ENCODE measurements at places on chromosomes 12 and 14.

GRCh38 chr12:110015132-110015531, 15.9 kb downstream of the ANKRD13A start:
- DNase-seq = no peak

DNA sequence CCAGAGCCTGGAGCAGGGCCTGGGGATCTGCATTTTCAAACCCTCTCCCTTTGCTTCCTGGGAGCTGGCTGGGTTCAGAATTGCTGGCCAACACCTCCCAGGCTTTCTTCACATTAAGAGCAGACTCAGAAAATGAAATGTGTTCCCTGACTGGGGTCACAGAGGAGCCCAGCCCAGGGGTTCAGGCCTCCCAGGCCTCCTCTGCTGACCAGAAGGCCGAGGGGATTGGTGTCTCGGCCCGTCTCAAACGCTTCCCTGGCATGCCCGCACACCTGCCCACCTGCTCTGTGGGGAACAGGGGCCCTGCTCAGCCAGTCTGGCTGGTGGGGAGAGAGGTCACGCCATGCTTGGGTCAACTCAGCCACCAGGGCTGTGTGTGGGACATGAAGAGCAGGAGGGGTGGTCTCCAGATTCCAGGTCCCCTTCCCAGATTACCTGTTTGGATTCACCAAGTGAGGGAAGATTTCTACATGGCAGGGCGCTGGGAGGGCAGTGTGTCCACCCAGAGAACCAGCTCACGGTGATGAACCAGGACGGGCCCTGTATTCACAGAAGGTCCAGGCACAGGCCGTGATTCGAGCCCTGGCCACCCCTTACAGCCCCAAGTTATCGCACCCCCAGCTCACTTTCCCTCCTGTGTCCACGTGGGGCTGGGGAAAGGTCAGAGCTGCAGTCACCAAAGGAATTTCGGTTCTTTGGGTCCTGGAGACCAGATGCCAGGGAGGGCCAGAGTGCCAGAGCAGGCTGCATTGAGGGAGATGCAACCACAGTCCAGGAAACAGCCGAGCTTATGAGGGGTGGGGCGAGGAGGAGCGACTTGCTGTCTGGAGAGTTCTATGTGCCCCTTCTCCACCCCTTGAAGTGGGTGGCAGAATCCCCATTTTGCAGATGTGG, 55.2 kb upstream of the RIN3 start:
- DNase-seq = no peak

DNA sequence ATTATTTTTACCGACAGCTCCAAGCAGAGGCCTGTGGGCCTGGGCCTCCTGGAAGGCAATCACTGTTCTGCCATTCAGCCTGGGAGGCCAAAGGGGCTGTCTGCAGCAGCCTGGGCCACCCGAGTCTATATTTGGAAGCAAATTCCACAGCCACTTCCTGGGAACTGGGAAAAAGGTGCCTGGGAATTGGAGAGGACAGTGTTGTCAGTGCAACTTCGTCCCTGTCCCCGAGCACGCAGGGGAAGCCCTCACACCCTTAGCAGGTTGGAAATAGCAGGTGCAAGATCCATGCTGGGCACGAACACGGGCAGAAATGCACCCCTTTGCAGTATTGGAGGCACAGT, 9.6 kb upstream of the TBX5 start:
- no peak for DNase-seq

DNA sequence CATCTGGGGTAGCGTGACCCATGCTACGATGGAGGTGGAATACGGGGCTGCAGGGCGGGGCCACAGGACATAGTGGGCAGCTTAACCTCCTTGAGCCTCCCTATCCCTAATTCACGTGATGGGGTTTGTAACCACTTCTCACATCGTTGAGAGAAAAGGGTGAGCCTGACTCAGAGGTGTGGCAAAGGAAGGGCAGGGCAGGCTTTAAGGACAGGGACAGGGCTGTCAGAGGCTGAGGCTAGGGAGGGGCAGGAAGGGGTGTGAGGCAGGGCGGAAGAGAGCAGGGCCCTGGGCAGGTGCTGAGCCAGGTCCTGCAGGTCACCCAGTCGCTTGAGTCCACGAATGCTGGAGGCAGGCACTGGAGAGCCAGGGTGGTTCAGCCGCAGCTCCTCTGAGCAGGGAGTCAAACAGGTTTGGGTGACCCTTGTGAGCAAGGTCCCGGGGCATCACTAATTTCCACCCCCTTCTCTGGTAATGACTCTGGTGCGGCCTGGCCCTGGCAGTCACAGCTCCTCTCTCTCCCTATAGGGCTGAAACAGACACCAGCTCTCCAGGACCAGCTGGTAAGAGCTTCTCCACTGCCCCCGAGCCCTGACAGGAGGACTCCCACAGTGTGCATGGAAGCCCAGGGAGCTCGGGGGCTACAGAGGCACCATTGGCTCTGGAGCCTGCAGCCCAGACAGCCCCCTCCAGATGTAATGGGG, 7.5 kb upstream of the AQP2 start:
- no peak for DNase-seq

GRCh38 chr14:19902409-19902808, 18.0 kb upstream of the OR4K5 start:
- DNase-seq = no peak

DNA sequence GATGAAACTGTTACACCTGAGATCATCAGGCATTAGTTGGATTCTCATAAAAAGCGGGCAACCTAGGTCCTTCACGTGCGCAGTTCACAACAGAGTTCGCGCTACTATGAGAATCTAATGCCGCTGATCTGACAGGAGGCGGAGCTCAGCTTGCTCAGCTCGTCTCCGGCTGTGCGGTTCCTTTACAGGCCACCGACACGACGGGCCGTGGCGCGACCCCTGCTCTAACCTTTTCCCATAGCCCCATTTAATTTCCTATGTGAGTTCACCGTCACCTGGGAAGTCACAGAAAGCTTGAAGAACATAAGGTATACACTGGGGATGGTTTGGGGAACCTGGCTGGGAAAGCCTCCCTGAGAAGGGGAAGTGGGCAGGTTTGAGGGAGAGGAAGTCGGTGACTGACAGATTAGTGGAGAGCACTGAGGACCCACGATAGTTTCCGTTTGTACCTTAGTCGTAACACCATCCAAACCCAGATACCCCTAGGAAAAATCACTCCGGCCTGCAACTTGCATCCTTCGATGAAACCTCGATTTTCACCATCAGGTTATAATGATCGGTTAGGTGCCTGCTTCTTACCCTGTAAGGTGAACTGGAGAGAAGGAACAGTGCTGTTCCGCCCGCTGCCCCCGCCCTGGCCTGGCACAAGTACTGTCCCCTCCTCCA, 2.8 kb upstream of the AAAS start:
- DNase-seq = peak; percentile 57

DNA sequence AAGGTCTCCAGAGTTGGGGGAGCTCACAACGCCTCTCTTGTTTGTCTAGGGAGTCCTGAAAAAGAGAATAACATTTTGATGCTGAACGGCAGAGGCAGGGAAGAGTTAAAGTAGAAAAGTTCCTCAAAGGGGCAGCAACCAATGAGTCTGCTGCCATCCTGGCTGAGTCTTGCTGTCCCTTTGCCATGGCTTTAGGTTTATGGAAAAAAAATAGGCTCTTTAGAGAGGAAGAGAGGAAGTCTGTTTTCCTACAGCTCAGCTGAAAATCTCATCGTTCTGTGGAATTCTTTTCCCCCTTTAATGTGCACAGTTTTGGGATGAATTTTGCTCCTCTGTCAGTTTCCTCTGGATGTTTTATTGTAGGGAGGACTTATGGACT, 314.8 kb upstream of the TBX3 start:
- no peak for DNase-seq

GRCh38 chr12:68065687-68066086, 76.4 kb downstream of the IFNG-AS1 start:
- DNase-seq = no peak

DNA sequence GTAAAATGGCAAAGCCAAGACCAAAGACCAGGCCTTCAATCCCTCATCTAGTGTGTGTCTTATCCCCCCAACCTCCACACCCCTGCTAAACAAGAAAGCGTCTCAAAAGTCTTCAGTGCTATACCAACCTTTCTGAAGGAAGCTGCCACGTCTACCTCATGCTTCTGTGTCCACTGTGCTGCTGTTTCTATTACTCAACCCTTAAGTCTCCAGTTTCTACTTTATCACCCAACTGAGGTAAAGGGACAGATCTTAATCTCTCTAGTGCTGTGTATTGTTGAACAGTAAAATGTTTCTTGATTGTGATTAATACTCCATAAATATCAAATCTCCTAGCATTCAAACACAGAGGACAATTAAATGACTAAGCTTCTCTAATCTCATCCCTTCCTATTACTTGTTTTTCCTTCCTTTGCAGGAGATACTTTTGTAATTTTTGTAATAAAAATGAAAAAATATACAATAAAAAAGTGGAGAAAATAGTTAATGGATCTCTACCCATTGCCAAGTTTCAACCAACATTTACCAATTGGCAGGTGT, 23.3 kb downstream of the BTBD7 start:
- DNase-seq = no peak

- no peak for DNase-seq
Measured at GRCh38 chr12:111055181-111055880, 135.0 kb upstream of the MYL2 start.

DNA sequence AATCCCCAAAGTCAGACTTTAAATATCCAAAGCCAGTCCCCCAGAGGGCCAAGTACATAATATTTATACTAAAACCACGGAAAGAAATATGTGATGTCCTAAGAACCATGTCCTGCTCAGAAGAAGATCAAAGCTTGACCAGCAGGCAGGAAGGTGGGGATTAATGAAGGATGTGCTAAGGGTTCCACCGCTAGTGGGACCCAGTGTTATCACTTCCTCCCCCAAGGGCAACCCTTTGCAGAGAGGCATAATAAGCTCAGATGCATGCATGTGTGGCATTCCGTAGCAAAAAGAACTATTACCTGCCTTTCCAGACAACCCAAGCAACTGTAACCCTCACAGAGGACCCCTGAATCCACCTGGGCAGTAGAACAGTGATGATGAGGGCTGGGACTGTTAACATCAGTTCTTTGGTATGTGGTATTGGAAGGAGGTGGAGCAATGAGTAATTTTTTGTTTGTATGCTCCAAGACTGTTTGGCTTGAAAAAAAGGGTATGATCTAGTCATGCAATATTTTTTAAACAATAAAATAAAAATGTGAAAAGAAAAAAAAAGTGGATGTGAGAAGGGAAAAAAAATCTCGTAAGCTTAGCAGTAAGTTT, 71.7 kb upstream of the ETV6 start:
- DNase-seq = no peak

- no peak for DNase-seq
Measured at GRCh38 chr12:8661016-8661415, 1.6 kb downstream of the MFAP5 start.

DNA sequence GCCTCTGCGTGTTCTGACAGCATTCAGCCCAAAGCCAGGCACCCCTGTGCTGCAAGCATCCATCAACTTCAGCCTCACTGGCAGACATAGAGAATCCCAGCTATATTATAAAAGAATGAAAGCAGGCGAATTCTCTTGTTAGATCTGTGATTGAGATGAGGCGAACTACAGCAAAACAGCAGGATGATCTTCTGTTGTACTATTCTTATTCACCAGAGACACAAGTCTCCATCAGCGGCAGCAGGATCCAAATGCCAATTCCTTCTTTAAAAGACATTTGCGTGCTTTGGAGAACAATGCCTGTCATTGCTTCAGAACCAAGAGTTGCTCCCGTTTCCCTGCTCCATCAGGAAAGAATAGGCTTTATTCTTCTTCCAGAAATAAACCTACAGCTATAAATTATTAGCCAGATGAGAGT, 188.9 kb downstream of the SLC41A2 start:
- DNase-seq = no peak

DNA sequence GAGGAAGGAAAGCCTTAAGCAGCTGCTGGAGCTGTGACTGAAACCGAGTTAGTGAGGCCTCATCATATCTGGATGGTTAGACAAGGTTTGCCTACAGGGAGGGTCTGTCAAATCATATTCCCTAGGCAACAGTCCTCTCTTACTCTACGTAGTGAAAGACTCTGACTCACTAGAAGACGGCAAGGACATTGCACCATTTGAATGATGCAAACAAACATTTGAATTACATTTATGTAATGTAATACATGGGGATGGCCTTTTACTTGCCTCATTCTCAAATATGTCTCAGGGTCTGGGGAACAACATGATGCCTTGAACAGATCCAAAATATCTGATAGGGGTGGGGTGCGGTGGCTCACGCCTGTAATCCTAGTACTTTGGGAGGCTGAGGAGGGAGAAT, 29.8 kb upstream of the STRAP start:
- no peak for DNase-seq

- DNase-seq = no peak
Measured at GRCh38 chr12:54596526-54596946, 8.1 kb upstream of the PPP1R1A start.

All from stimulated activated naive B cell treated with anti-CD40 and anti-IgM and Interleukin-4, amounts not matched to agents 10 μg/mL and 1 μg/mL and 100 μg/mL, for 72 hours (primary cell).